Progenitor cell of endocrine pancreas (in vitro differentiated cells): ENCODE measurements at places on chromosomes 1 and 21. TPM values are rescaled to one million over a fixed set of nuclear protein-coding genes. Genes with fewer than 3 reads are reported as not detected.

The COL24A1 gene
- total RNA-seq, result 1.1 and 1.3 TPM in 2 replicates

The PRKCZ gene
- 71.5 and 78.0 TPM in 2 replicates for total RNA-seq

The SLC9C2 gene
- total RNA-seq, result not detected in 2 replicates

DNA sequence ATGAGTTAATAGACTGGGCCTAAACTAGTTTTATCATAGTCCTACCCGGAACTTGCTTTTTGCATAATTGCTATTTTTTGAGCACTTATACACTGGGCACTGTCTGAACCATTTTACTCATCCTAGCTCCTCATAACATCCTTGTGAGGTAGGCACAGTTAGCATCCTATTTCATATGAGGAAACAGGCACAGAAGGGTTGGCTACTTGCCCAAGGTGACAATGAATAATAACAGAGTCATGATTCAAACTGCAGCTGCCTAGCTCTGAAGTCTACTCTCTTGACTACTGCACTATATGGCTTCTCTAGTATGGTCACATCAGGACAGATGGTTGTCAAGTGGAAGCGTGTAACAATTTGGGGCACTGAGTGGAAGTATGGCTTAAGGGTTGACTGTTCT is 18.2 kb upstream of the RC3H1 start:
- no peak for DNase-seq

DNA sequence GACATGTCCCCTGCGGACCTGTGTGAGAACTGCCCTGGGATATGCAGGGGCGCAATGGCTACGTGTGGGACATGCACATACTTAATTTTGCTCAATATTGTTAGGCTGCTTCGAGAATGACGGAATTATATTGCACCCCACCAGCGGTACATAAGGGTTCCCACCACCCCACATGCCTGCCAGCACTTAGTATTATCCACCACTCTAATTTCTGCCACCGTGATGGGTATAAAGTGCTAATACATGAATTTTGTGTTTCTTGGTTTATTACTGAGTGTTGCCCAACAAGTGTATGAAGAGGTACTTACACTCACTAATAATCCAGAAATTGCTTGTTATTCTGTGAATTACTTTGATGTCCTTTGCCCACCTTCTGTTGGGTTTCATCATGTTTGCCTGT is 52.1 kb upstream of the ACOT11 start:
- DNase-seq, result no peak

DNA sequence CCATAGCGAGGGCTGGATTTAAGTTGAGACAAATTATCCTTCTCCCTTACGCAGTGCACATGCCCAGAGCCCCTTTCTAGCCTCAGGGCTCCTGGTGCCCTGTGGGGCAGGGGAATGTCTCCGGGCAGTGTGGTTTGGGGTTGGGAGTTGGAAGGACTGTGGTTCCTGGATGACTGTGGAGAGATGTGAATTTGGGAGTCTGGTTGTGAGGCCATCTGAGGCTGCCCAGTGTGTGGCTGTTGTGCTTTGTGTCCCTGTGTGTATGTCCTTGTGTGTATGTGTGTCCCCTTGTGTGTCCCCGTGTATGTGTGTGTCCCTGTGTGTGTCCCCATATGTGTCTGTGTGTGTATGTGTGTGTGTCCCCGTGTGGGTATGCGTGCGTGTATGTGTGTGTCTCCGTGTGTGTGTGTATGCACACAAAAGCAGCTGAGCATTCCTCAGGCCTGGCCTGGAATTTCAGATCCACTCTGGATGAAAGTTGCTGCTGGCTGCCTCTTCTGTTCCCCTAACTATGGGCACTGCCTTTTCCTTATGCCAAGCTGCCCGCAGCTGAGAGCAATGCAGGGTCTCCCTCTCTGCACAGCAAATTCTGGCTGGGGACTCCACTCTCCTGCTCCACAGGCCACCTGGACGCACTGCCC is 65.4 kb downstream of the UBIAD1 start:
- no peak for DNase-seq
